ENCODE measurements at places on chromosomes 11 and 22.
A peak's percentile ranks its signal among the peaks of the same experiment; 100 is the strongest.

GRCh38 chr11:47724041-47724729, 9.0 kb upstream of the AGBL2 start:
- DNase-seq = no peak

DNA sequence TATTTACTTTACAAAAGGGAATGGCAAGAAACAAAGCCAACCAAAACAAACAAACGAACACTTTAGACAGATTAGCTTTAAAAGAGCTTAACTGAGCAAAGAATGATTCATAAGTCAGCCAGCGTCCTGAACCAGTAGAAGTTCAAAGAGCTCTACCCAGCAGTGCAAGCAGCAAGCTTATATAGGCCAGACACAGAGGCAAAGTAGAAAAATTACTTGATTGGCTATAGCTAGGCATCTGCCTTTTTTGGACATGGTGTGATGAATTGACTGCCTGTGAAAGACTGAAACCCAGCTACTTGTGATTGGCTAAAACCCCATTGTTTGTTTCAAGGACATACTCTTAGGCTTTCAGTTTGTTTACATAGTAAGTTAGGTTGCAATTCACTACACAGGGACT, 2120.0 kb upstream of the RAG2 start:
- no peak for DNase-seq

- no peak for DNase-seq
Measured at GRCh38 chr11:11992257-11993212, 15.9 kb downstream of the DKK3 start.

- no peak for DNase-seq
Measured at GRCh38 chr11:125591649-125592304, 875 bp upstream of the STT3A start.

GRCh38 chr11:120283124-120283523, 42.0 kb upstream of the TLCD5 start:
- no peak for DNase-seq

DNA sequence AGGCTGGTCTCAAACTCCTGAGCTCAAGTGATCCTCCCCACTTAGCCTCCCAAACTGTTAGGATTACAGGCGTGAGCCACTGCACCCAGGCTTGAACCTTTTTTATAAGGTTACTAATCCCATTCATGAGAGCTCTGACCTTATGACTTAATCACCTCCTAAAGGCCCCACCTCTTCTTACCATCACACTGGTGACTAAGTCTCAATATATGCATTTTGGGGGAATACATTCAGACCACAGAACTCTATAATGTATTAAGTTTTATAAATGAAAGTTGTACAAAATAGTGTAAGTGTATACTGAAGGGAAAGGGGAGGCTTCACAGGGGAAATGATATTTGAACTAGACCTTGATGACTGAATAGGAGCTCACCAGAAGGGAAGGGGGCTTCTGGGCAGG, 28.4 kb upstream of the RBFOX2 start:
- no peak for DNase-seq

DNA sequence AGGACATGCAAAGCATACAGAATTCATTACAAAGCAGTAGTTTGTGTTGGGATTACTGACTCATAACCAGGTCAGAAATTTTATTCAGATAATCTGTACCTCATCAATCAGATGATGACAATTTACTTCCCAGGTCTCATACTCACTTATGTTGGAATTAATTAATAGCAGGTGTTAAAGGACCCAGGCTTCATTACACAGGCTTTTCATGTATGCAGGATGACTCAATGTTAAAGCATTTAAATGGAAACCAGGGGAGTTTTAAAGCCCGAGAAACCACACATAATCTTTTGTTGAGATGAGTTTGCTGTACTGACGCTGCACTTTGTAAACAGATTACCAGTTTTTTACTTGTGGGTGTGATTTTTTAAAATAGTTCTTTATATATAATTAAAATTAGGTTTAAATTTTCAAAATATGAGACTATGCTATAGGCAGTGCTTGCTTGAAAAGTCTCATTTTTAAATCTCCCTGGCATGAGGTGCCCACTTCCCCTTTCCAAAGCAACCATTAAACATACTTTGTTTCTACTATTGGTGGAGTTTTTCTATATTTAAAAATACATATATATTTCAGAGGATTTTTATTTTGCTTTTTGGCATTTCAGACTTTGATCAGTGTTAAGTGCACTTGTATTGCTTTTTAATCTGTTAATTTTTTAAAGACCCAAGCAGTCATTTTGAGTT, 41.0 kb downstream of the CEP57 start:
- DNase-seq = no peak

GRCh38 chr11:7851391-7851790, 54.6 kb upstream of the OR5P2 start:
- DNase-seq = no peak

- DNase-seq = no peak
Measured at GRCh38 chr11:61416941-61417340, 12.8 kb downstream of the CPSF7 start.

- DNase-seq = no peak
Measured at GRCh38 chr11:134499990-134500389, 87.9 kb upstream of the B3GAT1 start.

GRCh38 chr22:36771356-36772063, 4.4 kb downstream of the IFT27 start:
- DNase-seq = no peak

- no peak for DNase-seq
Measured at GRCh38 chr22:22085702-22086500, 103.3 kb upstream of the TOP3B start.

GRCh38 chr22:49551897-49552614, 275.6 kb downstream of the BRD1 start:
- DNase-seq = no peak

DNA sequence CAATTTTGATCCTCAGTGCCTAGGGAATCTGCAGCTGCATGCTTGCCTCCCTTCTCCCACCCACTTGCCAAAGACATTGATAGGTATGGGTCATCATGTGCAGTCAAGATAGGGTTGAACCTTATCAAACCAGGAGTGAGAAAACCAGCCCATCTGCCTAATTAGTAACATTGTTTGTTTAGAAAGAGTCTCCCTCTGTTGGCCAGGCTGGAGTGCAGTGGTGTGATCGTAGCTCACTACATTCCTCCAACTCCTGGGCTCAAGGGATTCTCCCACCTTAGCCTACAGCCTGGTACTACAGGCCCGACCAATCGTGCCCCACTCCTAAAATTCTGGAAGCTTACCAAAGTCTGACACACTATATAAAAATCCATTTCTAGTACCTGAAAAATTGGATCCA, 4.6 kb downstream of the C11orf71 start:
- DNase-seq = no peak

DNA sequence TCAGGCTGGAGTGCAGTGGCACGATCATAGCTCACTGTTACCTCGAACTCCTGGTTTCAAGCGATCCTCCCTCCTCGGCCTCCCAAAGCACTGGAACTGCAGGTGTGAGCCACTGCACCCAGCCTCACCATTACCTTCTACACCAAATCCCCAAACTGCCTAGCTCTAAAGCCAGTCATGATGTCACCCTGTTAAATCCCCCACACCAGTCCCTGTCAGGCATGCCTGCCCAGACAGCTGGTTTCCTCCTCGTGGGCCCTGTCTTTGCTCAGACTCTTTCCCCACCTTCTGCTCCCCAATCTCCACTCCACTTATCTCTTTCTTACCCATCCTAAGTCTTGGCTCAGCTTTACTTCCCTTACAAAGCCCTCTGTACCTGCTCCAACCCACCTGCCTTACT, 12.5 kb upstream of the EXPH5 start:
- DNase-seq = no peak

DNA sequence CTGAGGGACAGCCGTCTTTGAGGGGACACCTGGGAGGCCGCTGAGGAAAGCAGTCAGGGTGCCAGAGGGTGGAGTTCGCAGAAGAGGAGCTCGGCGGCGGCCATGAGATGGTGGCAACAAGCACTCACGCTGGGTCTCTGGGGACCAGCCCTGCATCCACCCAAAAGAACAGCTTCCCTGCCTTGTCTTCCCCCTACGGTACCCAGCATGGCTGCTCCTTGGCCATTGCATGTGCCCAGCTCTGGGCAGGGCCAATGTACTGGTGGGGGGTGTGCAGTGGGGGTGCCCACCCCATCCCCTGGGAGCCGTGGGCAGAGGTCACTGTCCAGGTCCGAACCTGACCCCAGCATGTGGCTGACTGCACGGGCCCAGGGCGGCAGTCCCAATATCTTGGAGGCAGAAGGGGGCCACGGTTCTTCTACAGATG, 42.3 kb downstream of the OSBPL5 start:
- DNase-seq = no peak

- DNase-seq = peak; percentile 20
Measured at GRCh38 chr11:2928605-2929530, at the start of gene PHLDA2. Gene PHLDA2, minus strand, starts transcription at chr11:2929420. Its CDS starts 56 bp downstream, at chr11:2929364.

GRCh38 chr11:225734-226453, 10.2 kb downstream of the SIRT3 start:
- no peak for DNase-seq

GRCh38 chr11:113314065-113314388, 356 bp upstream of the TTC12 start:
- no peak for DNase-seq

DNA sequence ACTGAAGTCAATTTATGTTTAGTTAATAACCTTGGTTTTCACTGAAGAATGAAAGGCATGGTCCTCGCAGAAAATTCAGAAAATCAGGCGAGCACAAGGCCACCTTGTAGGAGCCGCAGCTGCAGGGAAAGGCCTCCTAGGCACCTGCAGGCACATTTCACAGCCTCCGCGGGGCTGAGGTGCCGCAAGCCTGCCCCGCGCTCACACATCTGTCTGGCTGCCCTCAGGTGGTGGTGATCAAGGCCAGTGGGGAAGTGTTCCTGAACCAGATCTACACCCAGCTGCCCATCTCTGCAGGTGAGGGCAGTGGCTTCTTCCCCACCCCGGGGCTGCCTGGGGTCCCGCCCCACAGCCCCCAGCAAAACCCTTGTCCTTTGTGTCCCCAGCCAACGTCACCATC, 10.5 kb downstream of the MUC5AC start:
- no peak for DNase-seq

GRCh38 chr11:36304351-36304750, 8.3 kb downstream of the PRR5L start:
- DNase-seq = no peak

DNA sequence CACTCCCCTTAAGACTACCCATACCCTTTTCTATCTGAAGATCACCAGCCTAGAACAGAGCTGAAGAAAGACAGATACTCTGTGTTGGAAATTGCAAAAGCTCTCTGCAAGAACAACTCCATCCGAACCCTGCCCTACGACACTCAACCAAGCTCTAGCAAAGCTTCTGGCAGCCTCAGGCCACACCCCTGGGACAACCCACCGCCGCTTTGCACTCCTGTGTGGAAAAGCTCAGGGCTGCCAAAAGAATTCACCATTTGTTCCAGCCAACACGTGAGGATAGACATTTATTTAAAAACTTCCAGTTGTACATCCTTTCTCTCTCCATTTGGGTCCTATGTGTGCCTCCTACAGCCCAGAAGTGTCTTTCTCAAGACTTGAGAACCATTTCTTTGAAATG, 62.4 kb upstream of the CD5 start:
- no peak for DNase-seq

GRCh38 chr22:24209016-24209415, 27.7 kb downstream of the SUSD2 start:
- DNase-seq = no peak

DNA sequence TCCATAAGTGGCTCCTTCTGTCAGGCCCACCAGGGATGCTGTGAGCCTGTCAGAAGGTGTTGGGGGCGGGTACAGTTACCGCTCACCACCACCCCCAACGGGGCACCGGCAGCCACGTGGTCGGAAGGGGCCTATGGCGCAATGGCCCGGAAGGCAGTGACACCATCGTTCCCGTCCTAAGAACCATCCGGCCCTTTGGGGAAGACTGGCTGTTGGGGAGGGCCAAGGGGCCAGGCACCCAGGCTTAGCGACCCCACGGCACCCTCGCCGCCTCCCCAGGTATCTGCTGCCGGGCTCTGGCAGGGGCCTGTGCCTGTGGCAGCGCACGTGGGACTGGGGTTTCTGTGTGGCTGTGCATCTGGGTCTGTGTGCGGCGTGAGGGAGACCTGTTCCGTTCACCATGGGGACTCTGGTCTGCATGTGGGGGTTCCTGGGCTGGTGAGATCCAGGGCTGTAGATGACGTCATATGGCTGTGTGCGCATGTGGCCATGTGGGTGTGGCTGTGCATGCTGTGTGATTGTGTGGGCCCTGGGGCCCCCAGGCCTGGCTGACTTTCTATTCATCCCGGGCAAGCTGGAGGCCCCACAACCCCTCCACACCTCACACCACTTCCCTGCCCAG, 717 bp downstream of the OSM start:
- DNase-seq = no peak

DNA sequence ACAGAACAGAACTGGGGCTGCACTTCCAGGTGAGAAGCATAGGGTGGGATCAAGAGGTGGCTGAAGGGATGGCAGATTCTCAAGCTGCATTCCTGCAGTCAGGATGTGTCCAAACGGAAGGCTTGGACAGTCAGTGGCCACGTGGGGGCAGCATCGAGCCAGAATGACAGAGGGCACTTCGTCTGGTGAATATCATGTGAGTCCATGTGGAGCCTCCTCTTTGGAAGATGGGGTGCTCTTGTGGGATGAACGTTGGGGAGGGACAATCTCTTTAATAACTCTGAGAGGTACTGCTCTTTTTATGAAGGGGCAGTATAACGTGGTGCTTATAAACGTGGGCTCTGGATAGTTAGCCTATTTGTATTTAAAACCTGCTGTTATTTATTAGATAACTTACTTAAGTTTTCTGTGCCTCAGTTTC, 154.9 kb upstream of the NAV2 start:
- peak; percentile 44 for DNase-seq

DNA sequence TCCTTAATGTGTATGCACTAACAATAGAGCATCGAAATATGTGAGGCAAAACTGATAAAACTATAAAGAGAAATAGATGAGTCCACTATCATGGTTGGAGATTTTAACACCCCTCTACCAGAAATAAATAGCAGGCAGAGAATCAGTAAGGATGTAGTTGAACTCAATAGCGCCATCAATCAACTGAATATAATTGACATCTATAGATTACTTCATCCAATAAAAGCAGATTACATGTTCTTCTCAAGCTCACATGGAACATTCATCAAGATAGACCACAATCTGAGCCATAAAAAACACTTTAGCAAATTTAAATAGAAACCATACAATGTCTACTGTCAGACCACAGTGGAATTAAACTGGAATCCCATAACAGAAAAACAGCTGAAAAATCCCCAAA, 46.9 kb upstream of the NUP160 start:
- no peak for DNase-seq

DNA sequence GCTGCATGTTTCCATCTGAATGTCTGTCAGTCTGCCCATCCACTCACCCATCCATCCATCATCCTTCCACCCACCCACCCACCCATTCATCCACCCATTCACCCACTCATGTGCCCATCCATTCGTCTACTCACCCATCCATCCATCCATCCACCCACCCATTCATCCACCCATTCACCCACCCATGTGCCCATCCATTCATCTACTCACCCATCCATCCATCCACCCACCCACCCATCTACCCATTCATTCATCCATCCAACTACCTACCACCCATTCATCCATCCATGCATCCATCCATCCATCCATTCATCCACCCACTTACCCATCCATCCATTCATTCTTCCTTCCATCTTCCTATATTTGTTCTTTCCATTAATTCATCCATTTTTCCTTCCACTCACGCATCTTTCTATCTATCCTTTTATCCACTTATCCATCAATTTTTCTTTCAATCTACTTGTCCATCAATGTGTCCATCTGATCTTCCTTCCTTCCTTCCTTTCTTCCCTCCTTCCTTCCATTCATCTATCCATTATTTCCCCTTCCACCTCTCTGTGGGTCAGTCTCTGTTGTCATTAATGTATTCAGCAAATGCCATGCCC, 8.0 kb downstream of the CRYBB3 start:
- DNase-seq = no peak

GRCh38 chr11:61120706-61121191, 18.5 kb downstream of the CD5 start:
- no peak for DNase-seq

GRCh38 chr11:76155500-76156227, 50.6 kb downstream of the WNT11 start:
- DNase-seq = no peak

All from NCI-H748 treated with DMSO at 0.1 percent for 48 hours (cell line).